D721Med (cell line): ENCODE measurements at places on chromosomes 12 and 14.

- DNase-seq = no peak
Observed at GRCh38 chr14:104544362-104544961, 35.1 kb upstream of the C14orf180 start.

- no peak for DNase-seq
Observed at GRCh38 chr12:22658214-22658613, 33.2 kb downstream of the ETNK1 start.

DNA sequence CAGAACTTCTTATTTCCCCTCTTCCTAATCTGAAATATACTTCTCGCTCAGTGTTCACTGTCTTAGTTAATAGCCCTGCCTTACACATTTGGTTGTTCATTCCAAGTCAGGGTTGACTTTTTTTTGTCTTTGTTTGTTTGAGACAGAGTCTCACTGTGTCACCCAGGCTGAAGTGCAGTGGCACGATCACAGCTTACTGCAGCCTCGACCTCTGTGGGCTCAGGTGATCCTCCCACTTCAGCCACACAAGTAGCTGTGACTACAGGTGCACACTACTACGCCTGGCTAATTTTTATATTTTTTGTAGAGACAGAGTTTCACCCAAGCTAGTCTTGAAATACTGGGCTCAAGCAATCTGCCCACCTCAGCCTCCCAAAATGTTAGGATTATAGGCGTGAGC is 42.3 kb upstream of the PRPF39 start:
- DNase-seq = no peak

- no peak for DNase-seq
Observed at GRCh38 chr12:94998326-94998725, 5.2 kb downstream of the NDUFA12 start.

DNA sequence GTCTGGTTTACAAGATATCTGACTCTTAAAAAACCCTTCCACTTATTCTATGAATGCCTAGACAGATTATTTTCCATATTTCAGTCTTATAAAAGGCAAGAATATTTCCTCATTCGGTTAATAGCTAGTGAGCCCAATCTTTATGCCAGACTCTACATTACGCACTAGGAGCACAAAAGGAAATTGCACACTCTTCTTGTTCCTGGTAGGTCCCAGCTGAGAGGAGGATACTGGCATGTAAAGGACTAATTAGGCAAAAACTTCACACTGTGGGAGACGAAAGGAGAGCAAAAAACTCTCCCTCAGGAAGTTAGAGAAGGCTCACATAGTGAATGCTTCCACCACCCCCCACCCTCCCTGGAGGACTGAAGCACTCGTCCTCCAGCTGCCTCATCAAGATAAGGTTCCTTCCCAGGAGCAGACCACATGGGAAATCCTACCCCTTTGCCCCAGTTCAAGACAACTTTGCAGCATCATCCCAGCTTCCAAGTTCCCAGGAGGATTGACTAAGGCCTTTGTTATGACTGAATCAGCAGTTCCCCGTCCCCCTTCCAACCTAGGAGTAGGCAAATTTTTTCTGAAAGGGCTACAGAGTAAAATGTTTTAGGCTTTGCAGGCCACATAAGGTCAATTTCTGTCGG is 14.5 kb downstream of the CAPZA3 start:
- DNase-seq = no peak

GRCh38 chr14:86521843-86522242 is 991.9 kb downstream of the FLRT2 start:
- no peak for DNase-seq

DNA sequence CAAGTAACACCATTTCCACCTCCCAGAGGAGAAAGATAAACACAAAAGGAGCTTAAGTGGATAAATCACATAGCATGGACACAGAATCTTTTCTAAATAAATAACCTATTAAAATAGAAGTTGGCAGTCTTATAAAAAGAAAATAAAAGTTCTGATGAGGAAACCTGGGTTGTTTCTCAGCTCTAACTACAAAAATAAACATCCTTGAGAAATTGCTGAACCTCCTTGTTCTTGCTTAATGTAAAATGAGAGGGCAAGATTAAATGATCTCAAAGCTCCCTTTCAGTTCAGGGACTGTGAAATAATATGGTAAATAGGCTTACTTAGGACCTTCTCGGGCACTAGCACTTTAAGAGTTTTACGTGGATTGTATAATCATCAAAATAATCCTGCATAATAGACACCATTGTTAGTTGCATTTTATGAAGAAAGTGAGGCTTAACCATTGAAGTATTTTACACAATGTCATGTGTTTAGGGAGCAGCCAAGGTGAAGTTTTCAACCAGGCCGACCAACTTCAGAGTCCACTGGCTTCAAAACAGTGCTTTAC is 214.0 kb upstream of the NOVA1 start:
- no peak for DNase-seq

GRCh38 chr12:65742018-65743010 is 82.0 kb upstream of the HMGA2 start:
- DNase-seq = peak; percentile 38

DNA sequence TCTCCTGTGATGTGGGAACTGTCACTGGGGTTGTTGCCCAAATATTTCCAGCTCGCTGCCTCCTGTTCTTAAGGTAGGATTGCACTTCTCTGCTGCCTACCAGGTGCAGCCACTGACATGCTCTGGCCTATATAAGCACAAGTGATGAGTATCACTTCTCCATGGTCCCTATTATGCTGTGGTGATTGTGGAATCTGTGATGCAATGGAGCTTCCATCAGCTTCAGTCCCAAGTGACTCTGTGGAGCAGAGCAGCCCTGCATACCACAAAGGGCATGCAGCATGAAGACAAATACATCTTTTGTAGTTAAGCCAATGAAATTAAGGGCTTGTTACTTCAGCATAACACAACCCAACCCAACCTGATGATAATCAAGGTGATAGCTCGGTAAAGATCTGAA is 43.5 kb downstream of the CKAP4 start:
- DNase-seq = no peak

- DNase-seq = no peak
Observed at GRCh38 chr14:40414386-40414785, 982.2 kb upstream of the FBXO33 start.

DNA sequence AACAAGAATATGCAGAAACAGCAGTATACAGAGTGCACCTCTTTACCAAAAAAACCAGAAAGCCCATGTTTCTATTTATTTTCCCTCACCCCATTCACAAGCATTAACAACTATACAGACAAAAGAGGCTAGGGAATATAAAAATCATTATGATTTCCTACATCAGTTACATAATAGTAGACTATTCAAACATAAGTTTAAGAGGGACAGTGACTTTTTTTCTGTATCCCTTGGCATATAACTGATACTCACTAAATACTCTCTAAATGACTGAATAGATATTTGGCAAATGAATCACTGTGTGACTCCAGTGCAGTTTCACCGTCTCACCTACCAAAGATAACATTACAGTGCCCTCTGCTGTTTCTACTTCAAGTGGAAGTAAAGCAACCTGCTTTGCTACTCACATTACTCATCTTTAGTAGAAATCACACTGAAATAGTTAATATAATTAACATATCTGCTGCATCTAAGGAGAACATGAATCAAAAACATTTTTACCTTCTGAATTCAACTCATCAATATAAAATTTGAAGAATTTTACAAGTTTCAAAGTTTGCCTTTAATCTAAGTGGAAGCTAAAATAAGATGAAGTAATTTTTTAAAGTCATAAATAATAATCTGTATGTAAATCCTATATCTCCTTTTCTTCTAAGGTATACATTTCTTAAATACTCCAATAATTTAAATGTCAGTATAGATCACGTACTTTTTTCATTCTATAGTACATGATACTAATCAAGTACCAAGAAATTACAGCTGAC is 103.8 kb downstream of the OSBPL8 start:
- DNase-seq = no peak

DNA sequence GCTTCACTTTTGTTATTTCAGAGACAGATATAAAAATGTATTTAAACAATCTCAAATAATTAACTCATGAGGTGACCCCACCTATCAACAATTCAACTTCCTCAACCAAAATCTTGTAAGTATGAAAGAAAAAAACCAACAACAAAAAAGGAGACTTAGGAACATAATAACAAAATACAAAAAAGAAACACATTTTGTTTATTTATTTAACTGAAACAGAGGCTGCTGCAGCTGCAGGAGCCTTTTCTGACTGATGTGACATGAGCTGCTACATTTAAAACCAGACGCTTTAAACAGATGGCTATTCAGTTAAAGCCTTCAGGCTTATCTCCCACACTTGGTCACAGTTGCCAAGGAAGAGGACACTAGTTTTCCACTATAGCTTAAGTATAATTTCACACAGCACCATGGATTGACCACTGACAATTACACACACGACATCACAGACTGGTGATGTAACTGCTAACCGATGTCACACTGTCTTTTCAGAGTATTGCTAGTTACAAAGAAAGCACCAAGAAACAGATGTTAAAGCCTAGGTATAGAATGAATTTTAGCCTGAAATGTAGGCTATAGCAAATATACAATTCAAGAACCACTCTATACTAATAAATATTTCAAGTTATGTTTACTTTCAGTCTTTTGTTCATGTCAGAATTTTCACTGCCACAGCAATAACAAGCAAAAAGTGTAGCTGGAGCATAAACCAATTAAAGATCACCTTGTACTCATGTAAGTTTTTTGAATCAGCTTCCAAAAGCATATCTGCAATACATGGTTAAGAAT is 113.0 kb downstream of the MED13L start:
- no peak for DNase-seq

- no peak for DNase-seq
Observed at GRCh38 chr12:54593725-54594124, 5.3 kb upstream of the PPP1R1A start.

- no peak for DNase-seq
Observed at GRCh38 chr12:64109706-64110105, 112.4 kb downstream of the KICS2 start.

DNA sequence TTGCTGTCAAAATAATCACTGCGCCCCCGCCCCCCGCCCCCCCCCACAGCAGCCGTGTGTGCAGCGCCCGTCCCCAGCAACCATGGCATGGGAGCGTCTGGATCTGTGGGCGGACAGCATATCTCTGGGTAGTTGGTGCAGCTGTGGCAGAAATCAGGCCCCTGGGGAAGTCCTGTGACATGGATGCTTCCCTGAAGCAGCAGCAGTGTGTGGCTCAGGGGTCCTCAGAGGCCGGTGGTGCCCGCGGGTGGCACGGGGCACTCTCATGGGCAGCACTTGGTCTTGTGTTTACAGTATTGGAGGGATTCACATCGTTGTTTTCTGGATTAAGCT is 19.2 kb downstream of the XRCC3 start:
- no peak for DNase-seq

GRCh38 chr12:127648321-127648720 is 618.6 kb upstream of the TMEM132C start:
- DNase-seq = no peak

GRCh38 chr12:57732270-57732669 is 6.3 kb downstream of the AGAP2 start:
- DNase-seq = no peak

GRCh38 chr14:49893309-49894213 is 679 bp downstream of the ARF6 start:
- no peak for DNase-seq

DNA sequence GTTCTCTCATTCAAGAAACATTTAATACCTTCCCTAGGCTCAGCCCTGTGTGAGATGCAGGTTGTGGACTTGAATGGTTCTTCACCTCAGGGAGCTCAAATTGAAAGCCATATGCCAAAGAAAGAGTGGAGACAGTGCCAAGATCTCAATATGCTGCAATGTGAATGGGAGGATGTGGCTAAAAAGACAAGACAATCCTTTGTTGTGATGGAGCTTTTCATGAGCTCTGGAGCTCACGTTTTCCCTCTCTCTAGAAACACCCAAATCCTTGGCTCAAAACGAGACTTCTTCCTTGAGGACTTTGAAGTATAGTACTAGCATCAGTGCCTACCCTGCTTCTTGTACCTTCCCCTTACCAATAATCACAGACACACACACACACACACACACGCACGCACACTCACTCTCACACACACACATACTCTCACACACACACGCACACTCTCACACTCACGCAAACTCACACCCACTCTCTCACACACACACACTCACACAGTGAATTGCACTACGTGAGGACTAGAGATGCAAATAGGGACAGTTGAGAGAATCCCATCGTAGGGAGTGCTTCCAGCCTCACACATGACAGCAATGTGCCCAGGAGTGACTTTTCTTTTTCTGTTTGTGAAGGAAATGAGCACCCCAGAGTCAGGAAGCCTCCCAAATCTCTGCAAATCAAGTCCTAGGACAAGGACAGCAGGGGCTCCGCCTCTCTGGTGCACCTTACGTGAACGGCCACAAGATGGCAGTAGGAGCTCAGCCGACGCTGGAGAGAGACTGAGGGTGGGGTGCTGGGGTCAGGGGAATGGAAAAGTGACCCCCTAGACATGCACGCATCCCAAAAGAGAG is 231.4 kb downstream of the PCNX1 start:
- DNase-seq = peak; percentile 41

DNA sequence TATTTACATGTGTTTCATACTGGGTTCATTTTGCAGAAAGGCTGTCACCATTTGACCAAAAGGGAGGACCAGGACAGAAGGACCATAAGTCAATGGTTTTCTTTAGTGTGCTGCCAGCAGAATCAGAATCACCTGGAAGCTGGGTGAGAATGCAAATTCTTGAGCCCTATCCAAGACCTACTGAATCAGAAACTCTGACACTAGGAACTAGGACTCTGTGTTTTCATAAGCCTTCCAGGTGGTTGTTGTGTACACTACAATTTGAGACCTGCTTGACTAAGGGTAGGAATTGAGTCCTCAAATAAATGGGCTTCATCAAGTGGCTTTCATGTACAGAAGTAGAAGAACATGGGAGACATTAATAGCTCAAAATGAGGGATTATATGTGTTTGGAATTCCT is 32.2 kb downstream of the PDE6H start:
- DNase-seq = no peak

DNA sequence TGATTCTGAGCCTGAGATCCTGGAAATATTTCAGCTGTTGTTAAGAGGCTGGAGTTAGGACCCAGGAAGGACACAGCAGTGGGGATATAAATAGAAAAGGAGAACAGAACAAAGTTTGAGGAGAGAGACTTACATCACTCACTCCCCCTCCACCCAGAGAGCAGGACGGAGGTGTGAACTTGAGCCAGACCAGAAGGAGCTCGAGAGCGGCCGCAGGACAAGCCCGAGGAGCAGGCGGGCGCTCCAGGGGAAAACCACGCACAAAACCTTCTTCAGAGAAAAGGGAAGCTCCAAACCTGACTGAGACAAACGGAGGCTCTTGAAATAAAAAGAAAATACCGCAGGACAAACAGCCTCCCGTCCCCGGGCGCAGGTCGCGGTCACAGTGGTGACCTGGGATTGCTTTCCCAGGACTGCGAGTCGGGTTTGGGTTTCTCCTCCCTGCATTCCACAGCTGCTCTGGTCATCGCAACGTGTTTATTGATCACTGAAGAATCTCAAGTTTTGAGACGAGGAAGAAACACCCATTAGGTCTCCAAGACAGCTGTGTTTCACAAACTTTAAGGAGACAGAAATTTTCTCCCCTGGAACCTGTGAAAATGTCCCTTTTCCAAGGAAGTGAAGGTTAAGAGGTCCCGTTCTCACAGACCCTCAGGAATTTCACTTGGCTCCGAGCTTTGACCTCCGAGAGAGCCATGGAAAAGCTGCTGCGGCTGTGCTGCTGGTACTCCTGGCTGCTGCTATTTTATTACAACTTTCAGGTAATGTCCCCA is at the start of gene ADGRD1:
Gene ADGRD1, plus strand, starts transcription at position 137 of the 773 bp plus-strand sequence. Its CDS starts 559 bp downstream, at position 696.
- DNase-seq = no peak

GRCh38 chr12:72234886-72235285 is 37.3 kb upstream of the TRHDE start:
- DNase-seq = no peak

GRCh38 chr12:6778574-6779550 is 6.5 kb downstream of the LAG3 start:
- DNase-seq = no peak
